Activated T-helper 1 cell treated with anti-CD3 and anti-CD28 coated beads, Interleukin-2, amount 50 U/mL, for 16 hours (primary cell): ENCODE measurements at places on chromosomes 6 and 20.

DNA sequence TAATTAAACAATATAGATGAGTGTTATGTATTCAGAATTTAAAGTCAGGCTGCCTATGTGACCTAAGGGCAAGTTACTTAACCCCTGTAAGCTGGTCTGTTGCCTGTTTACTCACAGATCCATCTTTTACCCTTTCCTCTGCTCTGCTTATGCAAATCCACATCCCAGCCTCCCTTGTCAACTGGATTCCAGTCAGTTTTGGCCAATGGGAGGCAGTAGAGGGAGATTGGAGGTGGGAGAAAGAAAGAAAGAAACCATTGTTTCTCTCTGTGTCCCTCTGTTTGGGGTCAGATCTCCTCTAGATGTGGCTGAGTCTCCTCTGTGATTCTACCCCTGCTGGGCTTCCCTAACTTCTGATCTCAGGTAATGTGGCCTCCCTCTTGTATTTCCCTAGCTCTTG is 266.8 kb upstream of the PLN start:
- DNase-seq, result no peak

GRCh38 chr6:27333642-27334040 is 21.6 kb upstream of the POM121L2 start:
- no peak for DNase-seq

- no peak for DNase-seq
Measured at GRCh38 chr6:164034602-164035140, 620.2 kb downstream of the QKI start.

DNA sequence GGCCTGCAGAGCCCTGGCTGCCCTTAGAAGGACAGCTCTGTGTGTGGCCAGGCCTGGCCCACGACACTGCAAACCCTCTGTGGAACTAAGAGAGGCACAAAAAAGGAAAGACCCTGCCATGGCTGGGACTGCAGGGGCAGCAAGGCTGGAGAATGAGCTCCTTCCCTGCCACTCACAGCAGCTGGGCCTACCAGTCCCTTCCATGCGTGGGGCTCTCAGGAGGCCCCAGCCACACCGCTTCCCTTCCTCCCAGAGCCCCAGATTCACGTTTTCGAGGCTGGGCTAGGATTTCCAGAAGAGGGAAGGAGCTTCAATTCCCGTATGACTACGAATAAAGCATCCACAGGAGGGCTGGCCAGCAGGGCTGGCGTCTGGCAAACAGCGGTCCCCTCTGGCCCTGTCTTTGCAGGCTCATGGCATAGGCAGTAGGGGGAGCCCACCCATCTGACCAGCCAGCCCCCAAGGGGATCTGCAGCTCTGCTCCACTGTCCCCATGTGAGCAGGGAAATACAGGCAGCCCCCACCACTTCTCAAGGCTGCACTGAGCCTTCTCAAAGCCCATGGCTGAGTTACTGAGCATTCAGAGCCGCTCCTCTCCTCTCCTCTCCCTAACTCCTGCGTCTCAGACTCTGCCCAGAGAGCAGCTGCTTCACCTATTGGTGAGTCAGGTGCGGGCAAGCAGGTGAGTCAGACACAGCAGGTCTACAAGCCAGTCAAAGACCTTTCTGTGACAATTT is 53.1 kb downstream of the NINL start:
- no peak for DNase-seq

- DNase-seq, result no peak
Measured at GRCh38 chr6:35719404-35719829, 17.4 kb upstream of the ARMC12 start.

- no peak for DNase-seq
Measured at GRCh38 chr6:32982702-32983492, 14.5 kb downstream of the BRD2 start.

DNA sequence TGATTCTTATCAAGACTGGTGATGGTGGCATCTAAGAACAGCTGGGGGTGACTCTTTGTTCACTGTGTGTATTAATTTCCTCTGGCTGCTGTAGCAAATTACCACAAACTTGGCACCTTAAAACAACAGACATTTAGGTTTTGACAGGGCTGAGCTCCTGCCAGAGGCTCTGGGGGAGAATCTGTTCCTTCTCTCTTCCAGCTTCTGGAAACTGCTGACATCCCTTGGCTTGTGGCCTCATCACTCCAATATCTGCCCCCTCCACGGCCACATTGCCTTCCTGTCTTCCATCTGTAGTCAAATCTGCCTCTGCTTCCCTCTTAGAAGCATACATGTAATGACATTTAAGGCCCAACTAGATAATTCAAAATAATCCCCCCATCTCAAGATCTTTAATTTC is 274.9 kb downstream of the PRL start:
- DNase-seq, result no peak

DNA sequence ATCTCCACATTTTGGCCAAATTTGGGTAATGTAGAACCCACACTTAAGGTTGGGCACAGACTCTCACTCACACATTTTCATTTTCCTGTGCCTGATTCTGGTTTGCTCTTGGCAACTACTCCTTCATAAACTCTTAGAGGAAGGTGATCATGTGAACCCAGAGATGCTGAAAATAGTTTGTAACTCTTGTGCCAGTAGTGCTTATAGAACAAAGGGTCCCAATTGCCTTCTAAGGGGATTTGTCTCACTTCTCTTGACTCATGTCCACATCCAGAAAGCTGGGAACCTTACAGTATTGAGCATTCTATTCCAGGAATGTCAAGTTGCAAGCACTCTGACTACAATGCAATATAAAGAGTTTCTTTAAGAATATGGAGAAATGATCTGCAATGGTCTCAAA is 62.0 kb upstream of the TASP1 start:
- no peak for DNase-seq

GRCh38 chr6:8219352-8219943 is 117.1 kb upstream of the EEF1E1 start:
- no peak for DNase-seq

DNA sequence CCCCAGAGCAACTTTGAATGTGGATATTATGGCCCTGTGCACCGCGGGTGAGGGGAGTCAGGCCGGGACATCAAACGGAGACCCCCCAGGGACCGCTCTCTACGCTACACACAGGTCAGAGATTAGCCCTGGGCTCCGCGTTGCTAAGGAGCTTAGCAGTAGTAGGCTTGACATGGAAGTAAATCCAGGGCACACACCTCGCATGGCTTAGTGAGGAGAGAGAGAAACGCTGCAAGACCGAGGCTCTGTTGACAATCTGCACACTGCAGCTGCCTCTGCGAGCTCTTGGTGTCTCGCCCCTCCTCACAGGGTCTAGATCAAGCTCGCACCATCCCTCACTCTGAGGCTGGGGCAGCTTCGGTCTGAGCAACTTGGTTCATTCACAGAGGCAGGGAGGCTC is 116.1 kb upstream of the CDH4 start:
- no peak for DNase-seq

- no peak for DNase-seq
Measured at GRCh38 chr6:154448448-154449096, 61.9 kb downstream of the CNKSR3 start.

- no peak for DNase-seq
Measured at GRCh38 chr6:131565056-131565455, 8.0 kb upstream of the ARG1 start.
